MV-4-11 (cell line): ENCODE measurements at places on chromosomes 12 and 14.

- DNase-seq, result peak; percentile 80
These were observed 72.3 kb upstream of the TMX1 start for GRCh38 chr14:51167587-51168214.

GRCh38 chr12:57628280-57629191, 4.5 kb downstream of the B4GALNT1 start:
- no peak for DNase-seq

DNA sequence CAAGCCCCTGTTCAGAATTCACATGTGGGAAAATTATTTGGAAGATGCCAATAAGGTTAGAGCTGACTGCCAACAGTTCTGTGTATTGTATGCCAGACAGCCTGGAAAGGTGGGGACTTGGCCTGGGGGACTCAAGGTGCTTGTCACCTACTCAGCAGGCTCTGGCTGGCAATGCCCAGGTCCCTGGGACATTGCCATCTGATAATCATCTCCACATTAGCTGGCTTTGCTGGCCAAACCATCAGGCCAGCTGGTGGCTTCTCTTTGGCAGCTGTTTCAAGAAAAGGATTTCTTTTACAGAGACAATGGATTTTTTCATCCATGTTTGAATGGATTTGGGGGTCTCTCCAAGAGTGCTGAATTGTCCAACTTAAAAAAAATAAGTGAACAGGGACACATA, 165.2 kb downstream of the BRMS1L start:
- no peak for DNase-seq

- DNase-seq, result no peak
These were observed 19.6 kb upstream of the ATP5MC2 start for GRCh38 chr12:53695152-53696145.

GRCh38 chr12:100433701-100434100, 40.0 kb upstream of the NR1H4 start:
- DNase-seq, result peak; percentile 29

GRCh38 chr12:46692606-46693005, 133.2 kb downstream of the SLC38A4 start:
- DNase-seq, result no peak

DNA sequence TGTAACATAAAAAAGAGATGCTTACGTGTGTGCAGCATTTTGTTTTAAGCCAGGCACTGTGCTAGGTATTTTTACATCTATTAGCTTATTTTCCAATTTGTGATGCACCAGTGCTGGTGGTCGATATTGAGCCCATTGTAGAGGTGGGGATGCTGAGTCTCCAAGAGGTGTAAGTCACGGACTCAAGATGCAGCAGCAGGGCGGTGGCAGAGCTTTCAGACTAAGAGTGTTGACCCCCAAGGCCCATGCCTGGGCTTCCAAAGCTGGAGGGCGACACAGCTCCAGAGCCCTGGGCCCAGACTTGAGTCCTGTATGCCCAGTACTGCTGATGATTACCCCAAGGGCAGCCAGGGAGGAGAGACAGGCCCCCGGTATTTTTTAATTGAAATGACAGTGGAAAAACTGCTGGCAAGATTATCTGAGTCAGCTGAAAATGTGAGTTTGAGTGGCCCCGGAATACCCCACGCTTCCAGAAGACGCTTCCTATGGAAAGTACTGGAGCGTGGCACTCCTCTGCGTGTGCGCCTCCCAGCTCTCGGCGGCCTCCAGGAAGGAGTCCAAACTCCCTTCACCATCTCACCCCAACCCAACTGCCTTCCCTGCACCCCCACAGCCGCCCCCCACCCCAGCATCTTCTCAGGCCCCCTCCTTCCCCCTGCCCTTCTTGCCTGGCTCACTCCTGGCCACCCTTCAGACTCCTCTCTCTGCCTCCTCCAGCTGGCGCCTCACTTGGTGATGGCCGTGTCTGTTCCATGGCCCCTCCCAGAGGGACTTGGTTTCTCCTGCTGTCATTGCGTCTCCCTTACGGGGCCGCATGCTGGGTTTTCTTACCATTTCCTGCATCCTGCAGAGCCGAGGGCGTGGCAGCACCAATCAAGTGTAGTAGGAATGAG, 40.7 kb downstream of the ELK3 start:
- DNase-seq, result no peak
